ENCODE measurements at places on chromosomes 5 and 9.
A peak's percentile ranks its signal among the peaks of the same experiment; 100 is the strongest.

GRCh38 chr5:132422720-132423437, 53.4 kb downstream of the SLC22A5 start:
- DNase-seq: no peak

DNA sequence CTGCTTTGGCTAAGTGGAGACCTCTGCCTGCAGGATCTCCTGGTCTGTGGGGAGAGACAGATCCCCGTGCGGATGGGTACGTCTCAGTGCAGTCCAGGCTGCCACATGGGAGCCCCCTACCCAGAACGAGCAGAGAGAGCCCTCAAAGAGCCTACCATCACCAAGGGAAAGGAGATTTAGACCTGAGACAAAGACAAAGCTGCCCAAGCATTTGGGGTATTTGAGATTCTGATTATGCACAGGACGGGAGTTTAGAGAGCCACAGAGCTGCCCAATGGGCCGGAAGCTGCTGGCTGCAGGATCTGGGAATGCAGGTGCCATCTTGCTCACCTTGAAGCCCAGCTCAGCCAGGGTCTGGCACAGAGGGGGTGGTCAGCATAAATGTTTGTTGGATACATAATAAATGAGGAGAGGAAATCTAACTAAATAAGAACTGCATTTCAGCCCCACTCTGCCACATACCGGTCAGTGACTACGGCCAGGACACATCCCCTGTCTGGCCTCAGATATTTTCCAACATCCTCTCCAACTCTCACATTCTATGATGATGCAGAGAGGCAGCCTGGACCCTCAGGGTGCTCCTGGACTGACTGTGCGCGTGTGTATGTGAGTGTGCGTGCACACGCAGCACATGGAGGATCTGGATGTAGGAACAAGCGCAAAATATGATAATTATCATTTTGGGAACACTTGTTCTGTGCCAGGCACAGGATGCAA, 157.8 kb downstream of the FGF18 start:
- DNase-seq: no peak

- no peak for DNase-seq
These were observed 360.0 kb downstream of the OSTF1 start for GRCh38 chr9:75448281-75448680.

GRCh38 chr5:126878634-126879033, 101.7 kb downstream of the LMNB1 start:
- no peak for DNase-seq

- no peak for DNase-seq
These were observed 7.9 kb downstream of the TMEM167A start for GRCh38 chr5:83069096-83069799.

DNA sequence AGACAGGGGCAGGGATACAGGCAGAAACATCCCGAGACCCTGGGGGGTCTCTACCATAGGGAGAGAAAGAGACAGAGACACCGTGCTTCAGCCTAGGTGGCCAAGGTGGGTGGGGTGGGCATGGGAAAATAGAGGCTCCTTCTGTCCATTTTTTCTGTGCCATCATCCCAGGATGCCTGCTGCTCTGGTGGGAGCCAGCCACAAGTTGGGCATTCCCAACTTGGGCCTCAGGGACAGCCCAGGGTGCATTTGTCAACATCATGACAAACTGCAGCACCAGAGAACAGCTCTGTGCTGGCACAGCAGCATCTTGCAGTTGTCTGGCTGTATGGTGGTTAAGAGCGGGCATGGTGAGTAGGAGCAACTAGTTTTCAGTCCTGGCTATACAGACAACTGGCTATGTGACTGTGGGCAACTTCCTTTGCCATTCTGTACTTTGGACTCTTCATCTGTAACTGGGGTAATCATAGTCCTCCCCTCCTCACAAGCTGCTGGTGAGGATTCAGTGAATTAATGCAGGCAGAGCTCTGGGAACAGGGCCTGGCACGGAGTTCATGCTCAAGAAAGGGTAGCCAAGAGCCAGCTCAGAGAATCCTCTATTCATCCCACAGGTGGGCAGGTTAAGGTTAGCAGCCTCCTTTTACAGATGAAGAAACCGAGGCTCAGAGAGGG, 100.4 kb downstream of the RGS3 start:
- no peak for DNase-seq

DNA sequence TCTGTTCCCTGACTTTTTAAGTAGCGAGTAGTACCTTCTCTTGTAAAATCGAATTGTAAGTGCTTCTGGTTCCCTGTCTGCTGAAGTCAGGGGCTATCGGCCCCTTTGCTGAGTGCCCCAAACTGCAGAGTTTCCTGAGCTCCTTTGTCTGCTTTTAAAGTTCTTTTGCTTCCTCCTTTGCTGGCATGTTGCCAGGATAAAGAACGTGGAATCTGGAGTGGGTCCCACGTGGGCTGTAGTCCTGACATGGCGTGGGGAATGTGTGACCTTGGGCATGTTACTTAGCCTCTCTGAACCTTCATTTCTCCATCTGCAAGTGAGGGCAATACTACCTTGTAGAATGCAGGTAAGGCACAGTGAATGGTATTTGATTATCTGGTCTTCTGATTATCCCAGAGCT, 13.7 kb upstream of the ODF2 start:
- DNase-seq: no peak

DNA sequence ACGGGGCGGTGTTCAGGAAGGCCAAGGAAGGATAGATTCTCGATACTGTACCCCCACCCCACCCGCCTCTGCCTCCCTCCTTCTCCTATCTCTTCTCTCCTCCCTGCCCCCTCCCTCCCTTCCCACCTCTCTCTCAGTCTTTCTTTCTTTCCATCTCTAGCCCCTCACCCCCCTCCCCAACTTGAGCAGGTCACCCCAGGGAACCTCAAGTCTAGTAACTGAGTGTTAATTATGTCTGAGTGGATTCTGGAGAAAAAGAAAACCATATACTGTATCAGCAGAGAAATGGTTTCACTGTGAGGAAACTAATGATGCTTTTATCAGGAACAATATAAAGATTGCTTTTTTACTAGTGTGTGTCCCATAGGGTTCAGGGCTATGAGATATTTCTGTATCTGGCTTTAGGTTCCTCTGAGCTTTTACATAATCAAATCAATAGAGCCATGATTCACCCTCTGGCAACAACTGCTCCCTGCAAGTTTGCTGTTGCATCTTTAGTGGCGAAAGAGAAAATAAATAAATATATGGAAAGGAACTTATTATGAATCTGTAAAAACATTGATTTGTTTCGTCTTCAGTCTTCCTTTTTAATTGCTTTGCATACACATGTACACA, 639.7 kb downstream of the CCDC171 start:
- DNase-seq: no peak

- no peak for DNase-seq
These were observed 34.1 kb downstream of the CFAP77 start for GRCh38 chr9:132443951-132444607.

- no peak for DNase-seq
These were observed 172.5 kb downstream of the CRB2 start for GRCh38 chr9:123528501-123528900.

- DNase-seq: no peak
These were observed 90.8 kb downstream of the PLPPR1 start for GRCh38 chr9:101119206-101119819.

DNA sequence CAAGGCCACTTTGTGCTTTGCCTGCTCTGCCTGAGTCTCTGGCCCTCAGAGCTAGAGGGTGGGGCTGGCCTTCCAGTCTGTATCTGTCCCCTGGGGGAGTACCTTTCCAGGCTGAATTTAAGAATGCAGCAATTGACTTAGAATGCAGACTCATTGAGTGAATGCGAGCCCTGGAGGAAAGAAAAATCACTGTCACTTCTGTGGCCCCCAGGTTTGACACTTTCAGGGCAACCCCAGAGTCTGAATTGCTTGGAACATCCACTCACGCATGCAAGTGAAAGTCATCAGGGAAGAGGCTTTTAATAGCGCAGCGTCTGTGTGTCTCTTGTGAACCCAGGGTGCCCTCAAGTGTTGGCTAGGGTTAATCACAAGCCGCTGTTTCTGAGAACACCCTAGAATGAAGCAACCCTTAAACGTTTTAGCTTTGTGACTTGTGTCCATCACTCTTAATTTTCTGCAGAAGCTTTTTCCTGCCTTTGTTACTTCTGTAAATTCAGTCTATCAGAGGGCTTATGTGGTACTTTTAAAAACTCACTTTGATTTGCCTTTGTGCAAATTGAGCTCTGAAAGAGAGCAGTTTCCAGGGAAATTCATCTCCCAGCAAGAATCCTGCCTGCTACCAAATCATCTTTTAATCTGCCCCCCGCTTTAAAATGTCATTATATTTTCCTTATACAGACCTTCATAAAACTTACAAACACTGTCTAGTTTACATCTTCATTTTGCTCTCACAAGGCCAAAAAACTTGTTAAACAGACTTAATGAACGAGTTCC, 146.8 kb upstream of the IQGAP2 start:
- peak; percentile 33 for DNase-seq

DNA sequence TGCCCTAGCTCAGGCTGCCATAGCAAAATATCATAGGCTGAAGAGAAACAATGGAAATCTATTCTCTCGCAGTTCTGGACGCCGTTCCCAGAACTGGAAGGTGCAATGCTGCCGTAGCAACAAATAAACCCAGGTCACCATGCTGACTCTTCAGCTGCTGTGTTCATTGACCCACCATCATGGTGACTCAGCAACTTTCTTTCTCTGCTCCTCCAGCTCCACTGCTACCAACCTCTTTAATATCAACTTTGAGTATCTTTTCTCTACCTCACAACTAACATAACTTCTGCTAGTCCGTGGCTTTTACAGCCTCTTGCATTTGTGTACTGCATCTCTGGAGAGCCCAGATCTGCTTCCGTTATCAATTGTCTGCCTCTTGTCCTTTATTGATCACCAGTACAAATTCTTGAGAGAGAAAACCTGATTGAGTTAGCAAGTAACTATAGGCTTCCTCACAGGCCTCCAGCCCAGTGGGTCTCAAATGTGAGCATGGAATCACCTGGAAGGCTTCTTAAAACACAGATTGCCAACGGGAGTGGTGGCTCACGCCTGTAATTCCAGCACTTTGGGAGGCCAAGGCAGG, 47.3 kb upstream of the SLC30A5 start:
- DNase-seq: no peak

- DNase-seq: no peak
These were observed 31.1 kb downstream of the TRIO start for GRCh38 chr5:14174230-14174636.

- DNase-seq: no peak
These were observed 6.1 kb downstream of the TNC start for GRCh38 chr9:115111874-115112273.
